ENCODE measurements at places on chromosomes 7 and 10.
A peak's percentile ranks its signal among the peaks of the same experiment; 100 is the strongest.

- DNase-seq: no peak
These were observed 166.4 kb downstream of the MAD1L1 start for GRCh38 chr7:2066251-2066919.

GRCh38 chr7:40437936-40438634 is 303.3 kb downstream of the SUGCT start:
- DNase-seq: no peak

- DNase-seq: no peak
These were observed 19.2 kb upstream of the BMPER start for GRCh38 chr7:33886149-33886623.

GRCh38 chr7:150446288-150446938 is 4.0 kb upstream of the GIMAP8 start:
- no peak for DNase-seq

DNA sequence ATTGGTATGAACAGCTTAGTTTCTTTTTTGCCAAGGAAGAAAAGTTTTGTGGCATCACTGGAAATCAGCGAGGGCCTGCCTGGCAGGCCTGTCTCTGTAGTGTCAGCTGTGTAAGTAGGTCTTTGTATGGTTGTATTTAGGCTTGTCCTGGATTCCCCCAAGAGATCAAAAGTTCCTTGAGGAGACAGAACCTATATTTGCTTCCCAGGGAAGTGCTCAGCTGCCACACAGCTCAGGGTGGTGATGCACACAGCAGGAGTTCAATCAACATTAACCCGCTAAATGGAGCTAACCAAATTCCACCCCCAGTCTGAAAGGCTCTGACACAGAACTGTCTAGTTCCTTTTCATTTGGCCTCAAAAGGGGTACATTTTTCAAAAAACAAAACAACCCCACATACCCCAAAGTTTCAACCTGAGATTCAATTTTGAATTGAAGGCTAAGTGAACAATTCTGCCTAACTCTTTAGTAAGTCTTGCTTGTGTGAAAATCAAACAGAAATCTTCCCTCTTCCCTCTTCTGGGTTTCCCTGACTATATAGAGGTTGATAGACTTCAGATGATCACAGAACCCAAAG is 124.4 kb downstream of the CLEC2L start:
- DNase-seq: no peak

GRCh38 chr7:155710530-155710929 is 66.1 kb downstream of the RBM33 start:
- no peak for DNase-seq

DNA sequence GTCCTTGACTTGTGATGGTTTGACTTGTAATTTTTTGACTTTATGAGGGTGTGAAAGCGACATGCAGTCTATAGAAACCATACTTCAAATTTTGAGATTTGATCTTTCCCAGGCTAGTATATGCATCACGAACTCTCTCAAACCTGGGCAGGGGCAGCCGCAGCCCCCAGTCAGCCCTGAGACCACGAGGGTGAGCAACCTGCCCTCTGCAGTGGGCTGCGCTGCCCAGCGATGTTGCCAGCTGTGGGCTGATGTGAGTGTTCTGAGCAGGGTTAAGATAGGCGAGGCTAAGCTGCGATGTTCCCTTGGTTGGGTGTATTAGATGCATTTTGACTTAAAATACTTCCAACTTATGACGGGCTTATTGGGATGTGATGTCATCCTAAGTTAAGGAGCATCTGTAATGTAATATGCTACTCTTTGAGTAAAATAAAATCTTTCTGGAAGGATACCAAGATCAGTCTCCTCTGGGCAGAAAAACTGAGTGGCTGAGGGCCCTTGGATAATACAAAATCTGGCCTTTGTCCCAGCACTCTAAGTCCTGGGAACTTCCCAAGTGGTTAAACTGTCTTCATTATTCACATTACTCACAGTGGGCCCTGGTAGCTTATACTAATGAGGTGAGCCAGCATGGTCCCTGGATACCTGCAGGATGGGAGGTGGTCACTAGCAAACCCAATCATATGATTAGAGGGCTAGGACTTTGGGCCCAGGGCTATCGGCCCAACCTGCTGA is 28.4 kb upstream of the CNPY1 start:
- no peak for DNase-seq

DNA sequence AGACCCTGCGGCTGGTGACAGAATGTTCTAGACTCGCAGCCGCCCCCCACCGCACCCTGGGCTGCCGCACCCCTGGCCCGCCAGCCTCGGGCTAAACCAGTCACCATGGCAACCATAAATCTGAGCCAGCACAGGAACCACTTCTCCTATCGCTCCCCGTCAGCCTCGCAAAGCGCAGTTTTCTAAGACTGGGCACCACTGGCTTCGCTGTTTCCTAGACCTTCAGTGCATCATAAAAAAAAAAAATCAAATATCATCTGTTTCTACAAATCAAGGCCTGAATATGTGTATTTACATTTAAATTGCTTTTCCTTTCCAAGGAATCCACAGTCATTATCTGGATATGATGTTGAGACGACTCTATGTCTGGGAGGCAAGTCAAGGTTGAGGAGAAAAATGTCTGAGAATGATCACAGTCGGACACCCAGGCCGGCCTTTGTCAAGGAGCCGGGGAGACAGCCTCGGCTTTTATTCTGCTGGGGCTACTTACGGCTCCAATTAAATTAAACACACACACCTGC is 99.9 kb downstream of the PTPRN2 start:
- no peak for DNase-seq

- DNase-seq: no peak
These were observed 136.6 kb downstream of the REEP3 start for GRCh38 chr10:63657761-63658160.

GRCh38 chr7:118104812-118105441 is 79.0 kb upstream of the LSM8 start:
- peak; percentile 10 for DNase-seq

DNA sequence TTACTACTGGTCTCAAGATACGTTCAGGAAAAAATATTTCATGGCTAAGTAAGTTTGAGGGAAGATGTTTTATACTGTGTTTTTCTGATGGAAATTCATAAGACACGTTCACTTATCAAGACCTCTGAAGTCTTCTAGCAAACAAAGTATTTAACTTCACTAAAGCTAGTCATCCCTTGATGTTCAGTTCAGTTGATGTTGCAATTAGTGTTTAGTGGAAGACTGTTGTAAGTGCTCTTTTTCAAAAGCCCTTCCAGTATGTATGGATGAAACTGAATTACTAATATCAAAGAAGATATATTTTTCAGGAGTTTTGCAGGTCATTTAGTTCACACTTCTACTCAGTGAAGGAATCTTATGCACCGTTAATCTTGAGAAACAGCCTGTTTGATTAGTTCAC is 25.1 kb downstream of the CUL1 start:
- no peak for DNase-seq

DNA sequence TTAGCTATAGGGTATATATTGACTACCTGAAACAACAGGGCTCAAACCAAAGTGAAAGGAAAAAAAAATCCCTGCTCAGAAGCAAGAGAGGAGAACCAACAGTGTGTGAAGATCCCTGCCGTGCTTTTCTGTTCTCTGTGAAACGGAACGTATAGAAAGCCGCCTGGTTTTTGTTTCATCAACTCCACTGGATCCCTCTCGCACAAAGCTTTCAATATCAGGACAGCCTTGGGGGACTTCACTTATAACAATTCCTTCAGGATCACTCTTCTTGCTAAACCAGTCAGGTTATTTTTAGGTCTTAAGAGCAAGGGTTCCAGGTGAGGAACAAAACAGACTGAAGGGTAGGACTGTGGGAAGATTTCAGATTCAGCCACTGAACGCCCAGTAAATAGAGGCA is 151.1 kb upstream of the CACNA2D1 start:
- no peak for DNase-seq

DNA sequence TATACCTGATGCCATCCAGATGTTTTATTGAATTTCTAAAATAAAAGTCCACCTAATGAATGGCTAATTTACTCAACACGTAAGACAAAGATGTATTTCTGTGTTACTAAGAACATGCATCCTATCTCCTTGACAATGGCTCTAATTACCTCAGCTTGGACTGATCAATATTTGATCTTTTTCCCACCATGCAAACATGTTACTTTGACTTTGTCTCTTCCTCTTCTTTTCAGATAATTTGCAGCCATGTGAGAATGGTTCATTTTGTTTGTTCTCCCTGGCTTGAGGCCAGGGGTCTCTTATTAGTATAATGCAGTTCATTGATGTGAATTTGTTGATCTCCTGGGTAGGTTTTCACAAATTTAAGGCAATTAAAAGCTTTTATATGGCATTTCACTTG is 302.1 kb downstream of the ADK start:
- no peak for DNase-seq

DNA sequence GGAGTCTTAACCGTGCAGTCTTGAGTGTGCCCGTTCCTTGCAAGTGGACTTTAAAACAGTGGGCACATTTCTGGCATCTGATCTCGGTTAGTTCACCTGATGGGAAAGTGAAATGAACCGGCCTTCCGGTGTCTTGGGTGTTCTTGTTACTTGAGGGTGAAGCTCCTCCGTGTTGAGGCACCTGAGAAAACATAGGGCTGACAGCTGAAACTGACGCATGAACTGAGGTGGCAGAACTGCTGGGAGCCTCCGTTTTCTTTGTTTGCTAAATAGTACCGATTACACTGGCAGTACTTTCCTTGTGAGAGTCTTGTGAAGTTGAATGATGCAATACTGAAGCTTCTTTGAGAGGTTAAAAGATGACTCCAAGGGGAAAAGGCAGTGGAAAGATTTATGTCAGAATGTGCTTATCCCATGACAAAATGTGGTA is 62.8 kb upstream of the SAMD8 start:
- no peak for DNase-seq

DNA sequence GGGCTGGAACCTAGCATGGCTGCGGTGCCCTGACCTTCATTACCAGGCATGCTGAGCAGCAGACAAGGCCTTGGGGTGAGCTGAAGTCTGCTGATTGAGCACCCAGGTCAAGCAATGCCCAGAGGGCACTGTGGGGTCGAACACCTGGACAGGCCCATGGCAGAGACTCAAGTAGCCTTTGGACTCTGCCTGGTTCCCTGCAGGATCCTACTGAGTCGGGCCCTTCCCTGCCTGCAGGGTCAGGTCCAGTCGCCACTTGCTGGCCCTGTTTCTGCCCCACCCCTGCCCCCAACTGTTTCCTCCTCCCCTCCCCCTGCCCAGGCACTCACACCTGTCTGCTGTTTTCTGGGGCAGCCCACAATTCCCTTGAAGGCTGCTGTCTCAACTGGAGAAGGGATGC is 483.2 kb upstream of the MKI67 start:
- DNase-seq: no peak

DNA sequence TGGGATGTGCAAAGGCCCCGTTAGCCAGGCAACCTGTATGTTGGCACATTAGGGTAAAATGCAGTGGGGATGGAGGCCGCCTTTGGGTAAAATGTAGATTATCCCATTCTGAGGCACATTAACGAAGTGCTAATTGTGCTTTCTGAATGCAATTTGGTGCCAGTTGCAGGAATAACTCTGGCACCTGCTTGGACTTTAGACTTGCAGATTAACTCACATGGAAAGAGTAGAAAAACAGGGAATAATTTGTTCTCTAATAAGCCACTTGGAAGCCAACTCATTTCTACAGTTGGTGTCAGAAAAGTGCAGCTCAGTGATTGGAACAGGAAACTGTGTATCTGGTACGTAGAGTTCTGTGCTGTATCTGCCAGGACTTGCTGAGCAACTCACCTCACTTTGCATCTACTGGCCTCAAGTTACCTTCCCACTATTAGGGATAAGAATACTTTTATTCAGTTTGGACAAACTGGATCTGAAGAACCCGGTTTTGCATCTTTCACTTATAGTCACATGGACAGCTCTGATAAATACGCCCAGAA is 377.4 kb upstream of the PODXL start:
- no peak for DNase-seq

DNA sequence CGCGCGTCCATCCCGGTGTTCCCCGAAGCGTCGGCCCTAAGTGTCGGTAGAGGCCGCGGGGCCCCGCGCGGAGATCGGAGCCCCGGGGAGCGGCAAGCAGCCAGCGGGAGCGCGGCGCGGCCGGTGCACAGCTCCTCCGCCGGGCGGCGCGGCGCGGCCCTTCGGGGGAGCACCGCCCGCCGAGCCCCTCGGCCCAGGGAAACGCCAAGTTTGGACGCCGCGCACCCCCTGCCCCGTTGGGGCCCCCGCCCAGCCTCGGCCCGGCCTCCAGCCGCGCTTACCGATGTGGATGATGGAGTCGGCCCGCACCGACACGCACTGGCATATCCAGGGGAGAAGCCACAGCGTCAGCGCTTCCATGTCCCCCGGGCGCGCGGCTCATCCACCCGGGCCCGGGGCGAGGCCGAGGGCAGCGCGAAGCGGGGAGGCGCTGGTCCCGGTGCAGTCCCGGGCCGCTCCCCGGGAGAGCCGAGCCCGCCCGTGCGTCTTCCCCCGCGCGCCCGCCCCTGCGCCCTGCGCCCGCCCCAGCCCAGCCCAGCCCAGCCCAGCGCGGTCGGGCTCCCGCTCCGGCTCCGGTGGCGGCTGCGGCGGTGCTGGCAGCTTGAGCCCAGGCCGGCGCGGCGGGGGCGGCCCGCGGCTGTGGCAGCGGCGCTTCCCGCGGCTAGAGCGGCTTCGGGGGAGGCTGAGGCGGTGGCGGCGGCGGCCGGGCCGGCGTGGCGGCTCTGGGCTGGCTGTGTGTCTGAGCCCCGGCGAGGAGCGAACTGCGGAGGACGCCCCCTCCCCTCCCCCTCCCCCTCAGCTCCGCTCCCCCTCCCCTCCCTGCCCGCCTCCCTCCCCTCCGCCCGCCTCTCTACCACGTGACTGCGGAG is at the start of gene GRID1:
Gene GRID1 (minus strand): TSS at position 763 of the 869 bp plus-strand sequence.
- DNase-seq: peak; percentile 54

GRCh38 chr10:88725798-88726197 is 19.7 kb downstream of the LIPK start:
- DNase-seq: no peak

- no peak for DNase-seq
These were observed 13.2 kb downstream of the HDAC9 start for GRCh38 chr7:18508443-18509427.

- DNase-seq: no peak
These were observed 54.4 kb downstream of the EBF3 start for GRCh38 chr10:129909531-129910256.

DNA sequence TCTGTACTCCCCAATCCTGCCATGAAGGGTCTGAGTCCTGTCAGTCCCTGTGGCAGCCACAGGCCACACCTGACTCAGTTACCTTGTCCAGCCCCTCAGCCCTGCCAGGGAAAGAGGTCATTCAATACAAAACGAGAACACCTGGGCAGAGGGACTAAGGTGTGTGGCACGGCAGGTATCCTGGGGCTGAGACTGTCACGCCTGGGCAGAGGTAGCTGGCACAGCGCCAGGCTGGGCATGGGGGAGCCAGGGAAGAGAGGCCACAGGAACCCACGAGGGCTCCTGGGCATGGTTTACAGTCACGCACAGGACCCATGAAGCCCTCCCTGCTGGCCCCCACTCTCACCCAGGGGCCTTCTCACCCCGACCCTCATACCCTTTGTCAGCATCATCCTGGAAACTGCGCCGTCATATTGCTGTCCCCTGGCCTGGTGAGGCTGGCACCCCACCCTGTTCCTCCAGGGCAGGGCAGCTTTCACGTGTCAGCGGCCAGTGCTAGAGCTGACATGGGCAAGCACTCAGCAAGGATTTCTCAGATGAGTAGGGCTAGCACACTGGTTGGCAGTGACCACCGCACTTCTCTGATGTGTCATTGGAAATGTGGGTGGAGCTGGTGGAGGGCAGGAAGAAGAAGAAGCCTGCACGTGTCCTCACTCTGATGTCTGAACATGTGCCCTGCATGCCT is 42.7 kb downstream of the LRRC18 start:
- DNase-seq: no peak

GRCh38 chr10:11141571-11142091 is 124.0 kb downstream of the CELF2 start:
- no peak for DNase-seq

GRCh38 chr7:121195874-121196273 is 132.9 kb upstream of the WNT16 start:
- DNase-seq: no peak

- DNase-seq: no peak
These were observed 178.8 kb upstream of the BMPER start for GRCh38 chr7:33726582-33726981.

Data from hindlimb muscle (tissue), 1 donor.